ENCODE measurements at places on chromosomes 2 and 18.

DNA sequence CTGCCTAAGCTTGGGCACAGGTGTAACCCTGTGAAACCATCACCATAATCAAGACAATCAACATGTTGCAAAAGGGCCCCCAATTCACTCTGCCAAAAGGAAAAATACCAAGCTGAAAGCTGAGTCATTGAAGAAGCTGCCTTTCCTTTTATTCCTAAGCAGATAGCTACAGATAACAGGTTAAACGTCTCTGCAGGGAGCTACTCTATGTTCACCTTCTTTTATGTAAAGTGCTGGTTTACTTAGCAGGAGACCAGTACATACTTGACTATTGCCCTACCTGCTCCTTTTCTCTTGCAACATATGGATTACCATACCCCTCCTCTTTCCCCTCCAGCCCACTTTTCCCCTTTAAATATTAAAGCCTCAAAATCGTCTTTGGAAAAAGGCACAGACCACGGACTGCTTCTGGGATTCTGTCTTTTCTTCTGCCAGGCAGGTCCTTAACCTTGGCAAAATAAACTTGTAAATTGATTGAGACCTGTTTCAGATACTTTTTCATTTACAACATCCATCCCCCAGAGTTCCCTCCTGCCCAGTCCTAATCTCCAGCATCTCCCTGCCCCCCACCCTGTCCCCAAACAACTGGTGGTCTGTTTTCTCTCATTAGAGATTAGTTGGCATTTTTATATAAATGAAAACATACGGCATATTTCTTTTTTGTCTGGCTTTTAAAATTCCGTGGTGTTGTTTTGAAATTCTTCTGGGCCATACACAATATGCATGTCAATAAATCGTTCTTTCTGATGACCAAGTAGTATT, 37.8 kb upstream of the LDLRAD4 start:
- no peak for DNase-seq

DNA sequence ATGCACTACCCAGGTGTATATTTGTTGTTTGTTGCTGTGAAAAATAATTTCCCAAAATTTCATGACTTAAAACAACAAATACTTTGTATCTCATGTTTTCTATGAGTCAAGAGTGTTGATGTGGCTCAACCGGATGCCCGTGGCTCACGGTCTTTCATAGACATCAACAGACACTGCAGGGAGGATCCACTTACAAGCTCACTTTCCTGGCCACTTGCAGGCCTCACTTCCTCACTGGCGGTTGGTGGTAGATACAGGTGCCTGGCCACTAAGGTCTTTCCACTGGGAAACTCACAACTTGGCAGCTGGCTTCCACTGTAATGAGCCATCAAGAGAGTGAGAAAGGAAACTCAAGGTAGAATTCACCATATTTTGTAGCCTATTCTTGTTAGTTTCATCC, 662.9 kb downstream of the IRS1 start:
- peak; percentile 94 for DNase-seq

GRCh38 chr2:237295889-237296480, 118.0 kb downstream of the COL6A3 start:
- DNase-seq, result no peak

- no peak for DNase-seq
Measured at GRCh38 chr2:49737606-49738005, 583.3 kb upstream of the FSHR start.

DNA sequence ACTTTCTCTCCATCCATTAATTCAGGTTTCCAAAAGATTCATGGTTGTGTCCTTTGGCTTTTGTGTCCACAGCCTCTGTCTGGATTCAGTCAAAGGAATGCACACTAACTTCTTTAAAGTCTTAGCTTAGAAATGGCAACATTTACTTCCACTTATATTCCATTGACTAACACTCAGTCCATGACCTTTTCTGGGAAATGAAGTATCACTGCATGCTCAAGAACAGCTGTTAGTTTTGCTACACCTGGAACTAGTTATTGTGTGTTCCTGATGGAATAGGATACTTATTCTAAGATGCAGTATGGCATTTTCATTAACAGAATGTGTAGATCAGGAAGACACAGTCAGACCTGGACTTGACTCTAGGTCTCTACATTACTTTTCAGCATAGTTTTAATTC, 88.8 kb downstream of the KYNU start:
- DNase-seq, result no peak

GRCh38 chr2:174125090-174125489, 123.2 kb downstream of the OLA1 start:
- no peak for DNase-seq

DNA sequence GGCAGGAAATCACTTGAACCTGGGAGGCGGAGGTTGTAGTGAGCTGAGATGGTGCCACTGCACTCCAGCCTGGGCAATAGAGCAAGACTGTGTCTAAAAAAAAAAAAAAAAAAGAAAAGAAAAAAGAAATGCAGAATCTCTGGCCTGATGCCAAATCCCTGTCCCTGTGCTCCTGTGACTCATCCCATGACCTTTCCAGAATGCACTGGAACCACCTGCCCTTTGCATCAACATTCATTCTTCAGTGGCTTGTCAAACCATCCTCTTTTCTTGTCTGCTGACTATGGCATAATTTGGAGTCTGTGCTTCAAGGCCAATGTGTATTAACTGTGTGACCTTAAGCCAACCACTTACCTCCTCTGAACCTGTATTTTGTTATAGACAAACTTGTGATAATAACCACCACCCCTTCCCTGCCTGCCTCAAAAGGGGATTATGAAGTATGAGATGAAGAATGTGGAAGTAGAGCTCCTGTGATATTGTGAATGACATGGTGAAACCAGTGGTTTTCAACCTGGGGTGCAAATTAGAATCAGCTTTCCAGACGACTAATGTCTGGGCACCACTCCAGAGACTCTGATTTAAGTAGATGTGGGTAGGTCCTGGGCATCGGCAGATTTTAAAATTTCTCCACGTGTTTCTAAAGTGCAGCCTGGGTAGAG, 189.3 kb downstream of the CLIP4 start:
- no peak for DNase-seq

- peak; percentile 41 for DNase-seq
Measured at GRCh38 chr2:102397209-102397608, 25.8 kb upstream of the IL18RAP start.

GRCh38 chr18:40606996-40607395, 1348.0 kb upstream of the PIK3C3 start:
- no peak for DNase-seq

DNA sequence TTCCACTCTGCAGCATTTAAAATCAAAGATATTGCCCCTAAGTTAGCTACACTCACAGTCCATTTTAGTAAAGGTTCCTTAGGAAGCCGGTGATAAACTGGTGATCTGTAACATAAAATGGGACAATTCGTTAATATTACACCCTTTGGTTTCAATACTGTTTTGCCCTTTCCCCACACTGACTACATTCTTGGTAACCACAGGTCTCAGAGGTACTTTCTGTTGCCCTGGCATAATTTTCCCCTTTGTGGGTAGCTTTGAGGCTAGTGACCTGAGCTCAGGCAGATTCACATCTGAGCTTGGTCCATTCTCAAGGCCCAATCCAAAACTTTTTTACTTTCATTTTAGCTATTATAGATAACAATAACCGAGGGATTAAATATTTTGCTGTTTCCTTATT, 32.9 kb upstream of the CSRNP3 start:
- DNase-seq, result no peak

- DNase-seq, result peak; percentile 87
Measured at GRCh38 chr2:60560734-60561644, 7.5 kb upstream of the BCL11A start.

- DNase-seq, result no peak
Measured at GRCh38 chr2:210363261-210363660, 48.3 kb upstream of the MYL1 start.

GRCh38 chr2:47872941-47873340, 33.4 kb downstream of the FBXO11 start:
- DNase-seq, result no peak

- no peak for DNase-seq
Measured at GRCh38 chr2:27308359-27308881, at the start of gene UCN. Gene UCN (minus strand): TSS chr2:27308445. CDS start chr2:27307895, 550 bp downstream.

GRCh38 chr2:217222309-217222910, 362.5 kb upstream of the TNP1 start:
- DNase-seq, result peak; percentile 91

DNA sequence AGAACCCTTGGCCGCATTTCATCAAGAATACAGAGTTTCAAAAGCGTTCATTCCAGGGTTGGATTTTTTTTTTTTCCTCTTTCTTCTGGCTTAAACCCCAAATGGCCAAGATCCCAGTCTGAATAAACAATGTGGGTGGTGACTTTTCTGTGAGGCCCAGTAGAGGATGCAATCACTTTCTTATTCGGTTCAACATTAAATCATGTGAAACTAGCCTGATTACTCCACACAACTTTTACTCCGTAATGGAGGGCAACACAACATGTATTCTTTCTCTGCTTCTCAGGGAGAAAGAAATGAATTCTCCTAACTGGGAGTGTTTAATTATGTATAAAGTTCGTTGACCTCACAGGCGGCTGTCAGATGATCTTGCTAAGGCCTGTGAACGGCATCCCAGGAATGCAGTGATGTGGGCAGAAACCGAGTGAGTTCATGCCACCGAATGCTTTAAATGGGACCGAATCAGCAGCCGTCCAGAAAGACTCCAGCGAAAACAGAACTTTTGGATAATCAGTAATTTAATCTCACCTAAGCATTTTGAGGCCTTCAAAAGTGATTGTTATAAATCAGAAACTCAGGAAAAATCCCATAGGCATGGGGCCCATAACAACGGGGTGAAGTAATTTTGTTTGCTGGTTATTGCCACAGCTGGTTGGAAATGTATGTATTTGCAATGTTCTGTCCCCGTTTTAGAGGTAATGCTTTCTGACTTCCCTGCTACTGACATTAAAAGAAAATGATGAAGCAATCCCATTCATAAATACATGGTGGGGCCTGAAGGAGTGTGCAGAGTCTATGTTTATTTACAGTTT, 81.5 kb downstream of the BCL2 start:
- DNase-seq, result no peak

DNA sequence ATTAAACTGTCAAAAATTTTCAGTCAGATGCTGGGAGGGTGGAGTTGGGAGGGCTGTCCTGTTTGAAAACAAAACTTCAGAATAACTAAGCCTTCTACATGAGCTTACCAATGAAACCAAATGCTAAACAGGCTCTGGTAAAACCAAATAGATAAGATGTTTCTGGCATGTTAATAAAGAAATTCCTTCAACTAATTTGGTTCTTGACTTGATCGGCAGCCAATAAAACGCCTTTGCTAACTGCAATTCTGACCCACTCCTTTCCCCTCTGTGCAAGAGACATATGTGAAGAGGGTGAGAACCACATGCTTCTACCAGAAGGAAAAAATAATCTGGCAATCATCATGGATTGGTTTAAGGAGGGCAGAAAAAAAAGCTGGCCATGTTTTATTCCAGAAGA, 20.9 kb downstream of the MAP4K3 start:
- DNase-seq, result no peak

GRCh38 chr18:48845174-48845573, 105.6 kb downstream of the SMAD7 start:
- no peak for DNase-seq

DNA sequence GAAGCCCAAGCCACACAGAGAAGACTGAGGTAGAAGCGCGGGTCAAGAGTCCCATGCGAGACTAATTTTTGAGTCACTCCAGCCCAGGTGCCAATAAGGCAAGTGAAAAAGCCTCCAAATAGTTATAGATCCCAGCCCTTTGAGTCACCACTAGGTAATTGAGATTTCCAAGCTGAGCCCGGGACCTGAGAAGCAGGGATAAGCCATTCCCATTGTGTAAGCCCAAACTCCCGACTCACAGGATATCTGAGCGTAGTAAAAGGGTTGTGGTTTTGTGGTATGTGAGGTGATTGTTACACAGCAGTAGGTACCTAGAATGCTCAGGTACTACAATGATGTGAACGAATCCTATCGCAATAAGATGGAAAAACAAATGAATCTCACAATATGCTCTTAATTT, 560.7 kb downstream of the DSC3 start:
- no peak for DNase-seq

DNA sequence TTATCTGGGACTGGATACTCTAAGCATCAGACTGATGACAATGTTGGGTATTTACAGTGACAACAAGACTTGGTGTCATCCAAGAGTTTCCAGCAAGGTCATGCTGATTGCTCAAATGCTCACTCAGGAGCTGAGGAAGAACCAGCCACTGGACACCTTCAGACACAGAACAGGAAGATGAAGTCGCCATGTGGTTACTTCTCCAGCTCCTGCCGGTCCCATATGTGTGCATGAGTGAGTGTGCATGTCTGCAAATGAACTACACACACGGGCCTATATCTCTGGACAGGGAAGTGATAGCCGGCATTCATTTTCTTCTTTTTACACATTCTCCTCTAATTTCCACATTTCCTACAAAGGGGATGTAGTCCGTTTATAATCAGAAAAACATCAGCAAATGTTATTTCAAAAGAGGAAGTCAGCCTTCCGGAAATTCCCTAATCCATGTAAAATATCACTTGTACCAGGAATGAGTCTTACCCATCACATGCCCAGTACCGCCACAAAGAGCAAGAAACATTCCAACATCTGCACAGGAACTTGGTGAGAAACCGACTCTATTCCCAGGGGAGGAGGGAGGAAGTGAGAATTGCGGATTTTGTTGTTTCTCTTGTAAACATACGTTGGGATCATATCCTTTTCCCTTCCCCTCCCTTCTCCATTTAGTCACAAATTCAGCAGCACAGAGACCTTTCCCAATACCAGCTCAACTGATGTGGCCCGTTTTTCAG, 10.8 kb downstream of the RFX8 start:
- DNase-seq, result peak; percentile 55

DNA sequence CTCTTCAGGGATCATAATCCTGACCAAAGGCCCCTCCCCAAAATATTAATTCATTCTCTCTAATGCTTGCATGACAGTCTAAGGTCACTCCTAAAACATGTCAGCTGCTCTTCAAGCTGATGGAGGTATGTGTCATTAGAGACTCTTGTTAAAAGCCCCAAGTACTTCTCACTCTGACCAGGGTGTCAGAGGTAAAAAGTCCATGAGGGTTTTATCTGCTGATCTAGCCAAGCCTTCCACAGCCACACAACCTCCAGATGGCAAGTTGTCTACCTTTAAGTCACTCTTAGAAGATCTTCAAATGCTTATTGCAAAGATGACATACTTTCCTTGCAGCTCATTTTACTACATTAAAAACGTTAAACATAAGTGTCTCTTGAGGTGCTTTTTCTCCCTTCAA, 83.6 kb upstream of the ETAA1 start:
- no peak for DNase-seq

- no peak for DNase-seq
Measured at GRCh38 chr2:214816008-214816533, 6.6 kb upstream of the BARD1 start.

DNA sequence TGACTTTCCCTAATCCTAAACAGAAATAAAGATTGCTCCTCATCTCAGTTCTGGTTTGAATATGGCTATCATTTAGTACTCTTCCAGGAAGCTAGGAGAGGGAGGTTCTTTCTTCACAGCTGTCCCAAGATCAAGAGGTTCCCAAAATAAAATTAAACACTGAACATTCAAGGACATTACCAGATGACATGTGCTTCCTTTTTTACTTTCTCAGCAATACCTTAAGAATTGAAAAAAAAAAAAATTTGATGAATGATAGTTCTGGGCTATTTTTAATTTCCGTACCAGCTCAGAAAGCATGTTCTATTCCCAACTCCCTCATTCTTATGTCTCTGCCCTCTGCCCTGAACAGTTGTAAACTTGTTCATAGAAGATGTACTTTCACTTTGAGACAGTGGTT, 61.7 kb upstream of the MYL1 start:
- DNase-seq, result no peak

- DNase-seq, result peak; percentile 9
Measured at GRCh38 chr2:167293172-167293781, 405.0 kb downstream of the XIRP2 start.

All from KBM-7 (cell line).